EL (cell line): ENCODE measurements at places on chromosomes 6 and 20.

GRCh38 chr6:123380257-123380656 is 256.5 kb downstream of the TRDN start:
- no peak for DNase-seq

DNA sequence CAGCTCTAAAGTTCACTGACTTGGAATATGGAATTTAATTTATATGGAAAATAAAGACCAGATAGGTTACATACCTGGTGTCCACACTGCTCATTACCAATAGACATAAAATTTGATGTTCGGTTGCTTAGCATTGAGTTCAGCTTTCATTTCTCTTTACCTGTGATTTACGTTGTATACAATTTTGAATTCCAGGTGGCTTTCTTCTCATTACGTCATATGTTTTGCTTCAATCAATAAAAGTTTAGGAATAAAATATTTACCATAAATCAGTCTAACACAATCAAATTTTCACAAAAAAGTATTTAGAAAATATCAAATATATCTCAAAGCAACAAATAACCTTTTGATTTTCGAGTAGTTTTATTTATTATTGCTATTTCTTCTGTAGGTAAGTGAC is 40.8 kb downstream of the HDGFL1 start:
- no peak for DNase-seq

GRCh38 chr20:25364180-25364788 is 26.4 kb downstream of the ABHD12 start:
- no peak for DNase-seq

GRCh38 chr20:18287546-18287914 is 797 bp upstream of the ZNF133 start:
- no peak for DNase-seq

- DNase-seq = no peak
Measured at GRCh38 chr6:78614961-78615360, 252.4 kb upstream of the IRAK1BP1 start.

GRCh38 chr6:4268171-4268570 is 132.8 kb upstream of the ECI2 start:
- no peak for DNase-seq

- DNase-seq = no peak
Measured at GRCh38 chr6:44020664-44021425, 106.4 kb downstream of the MRPL14 start.

GRCh38 chr20:31833130-31833930 is 12.1 kb downstream of the FOXS1 start:
- peak; percentile 54 for DNase-seq

DNA sequence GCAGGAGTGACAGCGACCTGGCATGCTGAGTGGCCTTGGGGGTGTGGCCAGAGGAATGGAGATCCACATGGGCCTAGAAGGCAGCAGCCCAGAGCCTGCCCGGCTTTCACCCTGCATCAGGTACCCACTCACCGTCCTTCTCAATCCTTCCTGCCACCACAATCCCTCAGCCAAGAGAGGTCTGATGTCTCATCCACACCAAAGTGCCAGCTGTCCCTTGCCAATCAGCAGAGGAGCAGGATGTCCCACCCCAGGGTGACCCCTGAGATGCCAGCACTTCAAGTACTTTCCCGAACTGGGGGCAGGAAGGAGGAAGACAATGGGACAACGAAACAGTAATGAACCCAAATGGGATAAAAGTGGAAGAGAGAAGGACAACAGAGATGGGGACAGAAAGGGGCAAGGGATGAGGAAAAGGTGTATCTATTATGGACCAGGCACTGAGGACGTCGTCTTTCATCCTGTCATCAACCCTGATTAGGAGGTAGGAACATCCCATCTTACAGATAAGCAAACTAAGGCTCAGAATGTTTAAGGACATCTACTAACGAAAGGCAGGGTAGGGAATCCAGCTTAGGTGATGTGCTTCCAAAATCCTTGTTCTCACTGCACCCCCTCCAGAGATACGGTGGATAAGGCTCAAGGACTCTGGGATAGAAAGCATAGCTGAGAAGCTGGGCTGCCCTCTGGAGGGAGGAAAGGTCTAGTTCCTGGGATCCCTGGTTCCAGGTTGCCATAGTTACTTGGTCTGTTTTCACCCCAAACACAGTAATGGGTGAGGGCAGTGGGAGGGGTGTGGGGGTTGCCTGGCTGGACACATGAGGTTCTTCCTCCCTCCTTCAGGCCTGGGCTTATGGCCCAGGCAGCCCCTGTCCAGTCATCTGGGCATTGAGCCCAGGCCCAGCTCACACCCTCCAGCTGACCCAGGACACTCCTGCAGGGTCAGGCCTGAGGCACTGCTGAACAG is 4.5 kb upstream of the TNXB start:
- DNase-seq = peak; percentile 99

DNA sequence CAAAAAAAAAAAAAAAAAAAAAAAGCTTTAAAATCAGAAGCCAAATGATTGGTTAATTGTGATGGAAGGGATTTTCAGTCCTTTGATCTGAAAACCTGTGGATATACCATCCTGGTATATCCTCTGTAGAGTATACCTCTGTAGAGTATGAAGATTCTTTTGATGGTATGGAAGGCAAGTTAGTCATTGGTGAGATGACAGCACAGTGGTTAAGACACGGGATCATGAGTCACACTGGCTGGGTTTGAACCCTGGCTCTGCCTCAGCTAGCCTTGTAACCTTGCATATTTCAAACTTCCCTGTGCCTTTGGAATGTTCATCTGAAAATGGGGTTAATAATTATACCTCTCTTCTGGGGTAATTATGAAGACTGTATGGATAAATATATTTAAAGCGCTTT is 179.3 kb downstream of the CARMIL1 start:
- DNase-seq = peak; percentile 88

DNA sequence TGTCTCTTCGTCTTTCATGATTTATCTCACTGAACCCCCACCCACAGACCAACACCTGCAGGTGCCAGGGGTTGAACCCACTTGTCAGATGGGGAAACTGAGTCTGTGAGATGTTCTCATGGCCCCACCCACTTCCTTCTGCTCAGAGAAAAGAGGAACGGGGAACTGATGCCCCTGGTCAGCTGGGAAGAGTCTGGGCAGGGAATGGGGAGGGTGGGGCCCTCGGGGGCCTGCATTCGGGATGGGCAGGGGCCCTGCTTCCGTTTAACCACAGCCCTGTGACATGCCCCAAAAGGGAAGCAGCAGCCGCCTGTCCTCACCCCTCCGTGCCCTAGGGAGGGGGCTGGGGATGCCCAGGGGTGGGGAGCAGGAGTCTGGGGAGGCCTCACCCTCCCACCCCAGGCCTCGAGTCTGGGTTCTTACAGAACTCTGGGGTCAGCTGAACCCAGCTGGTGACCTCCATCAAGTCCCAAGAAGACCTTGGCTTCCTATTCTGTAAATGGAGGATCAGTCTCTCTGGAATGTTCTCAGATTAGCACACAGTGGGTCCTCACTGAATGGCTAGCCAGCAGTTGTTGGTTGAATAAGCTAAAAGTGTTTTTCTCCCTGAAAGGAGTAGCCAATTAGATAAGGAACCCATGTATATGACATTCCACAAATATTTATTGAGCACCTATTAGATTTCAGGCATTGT is 81.5 kb downstream of the CEBPB start:
- no peak for DNase-seq

GRCh38 chr6:15194453-15194852 is 51.4 kb upstream of the JARID2 start:
- no peak for DNase-seq

- DNase-seq = no peak
Measured at GRCh38 chr6:125962900-125963497, 6.4 kb downstream of the HINT3 start.

- no peak for DNase-seq
Measured at GRCh38 chr6:756224-756623, 63.3 kb upstream of the EXOC2 start.

GRCh38 chr6:135181333-135182070 is 394 bp downstream of the MYB start:
- peak; percentile 40 for DNase-seq

- no peak for DNase-seq
Measured at GRCh38 chr6:32216285-32216684, 7.6 kb downstream of the NOTCH4 start.

- DNase-seq = no peak
Measured at GRCh38 chr6:6283746-6284145, 36.7 kb downstream of the F13A1 start.

GRCh38 chr6:115717472-115717871 is 343.2 kb downstream of the FRK start:
- DNase-seq = no peak

- peak; percentile 57 for DNase-seq
Measured at GRCh38 chr20:17556837-17557674, 12.8 kb upstream of the DSTN start.

DNA sequence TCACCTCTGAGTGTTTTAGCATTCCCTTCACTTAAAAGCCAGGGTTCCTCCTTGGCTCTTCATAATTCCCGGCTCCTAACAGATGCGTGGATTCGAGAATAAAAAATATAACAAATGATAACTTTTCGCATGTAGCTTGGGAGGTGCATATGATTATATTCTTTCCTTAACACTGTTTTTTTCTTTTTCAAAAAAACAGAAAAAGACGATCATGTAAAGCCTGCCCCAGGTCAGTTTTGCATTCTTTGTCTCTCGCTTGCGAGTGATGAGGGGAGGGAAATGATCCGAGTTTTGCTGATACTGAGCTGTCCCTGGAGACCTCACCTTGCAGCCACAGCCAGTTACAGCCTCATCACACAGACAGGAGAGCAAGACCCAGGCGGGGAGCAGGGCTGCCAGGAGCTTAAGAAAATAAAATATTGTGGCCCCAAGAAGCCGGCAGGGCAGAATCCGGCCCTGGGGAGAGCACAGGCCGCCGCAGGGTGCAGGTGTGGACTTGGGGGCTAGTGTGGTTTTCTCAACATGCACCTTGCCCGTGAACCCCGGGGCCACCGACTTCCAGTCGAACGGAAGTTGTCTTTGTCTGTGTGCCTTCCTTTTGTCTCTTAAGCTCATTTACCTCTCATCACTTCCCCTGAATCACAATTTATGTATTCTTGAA is 301.8 kb downstream of the TAF4 start:
- no peak for DNase-seq

DNA sequence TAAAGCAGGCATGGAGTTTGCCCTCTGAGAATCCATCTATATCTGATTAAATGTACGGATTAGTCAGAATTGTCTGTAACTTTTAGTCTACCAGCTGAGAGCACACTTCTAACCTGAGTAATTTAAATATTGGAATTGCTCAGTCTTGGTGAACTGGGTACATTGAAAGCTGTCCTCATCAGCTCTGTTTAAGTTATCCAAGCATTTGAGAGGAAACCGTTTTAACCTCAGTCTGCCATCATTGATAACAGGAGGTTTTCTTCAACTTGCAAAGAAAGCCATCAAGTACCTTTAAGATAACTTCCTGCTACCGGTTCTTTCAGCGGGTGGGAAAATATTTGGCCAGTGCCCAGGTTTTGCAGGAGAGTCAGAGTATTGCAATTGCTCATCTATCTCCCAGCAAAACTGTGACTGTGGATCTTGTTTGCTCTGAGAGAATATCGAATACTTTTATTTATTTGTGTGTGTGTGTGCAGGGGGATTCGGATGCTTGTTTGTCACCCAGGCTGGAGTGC is 31.1 kb upstream of the F13A1 start:
- DNase-seq = no peak

DNA sequence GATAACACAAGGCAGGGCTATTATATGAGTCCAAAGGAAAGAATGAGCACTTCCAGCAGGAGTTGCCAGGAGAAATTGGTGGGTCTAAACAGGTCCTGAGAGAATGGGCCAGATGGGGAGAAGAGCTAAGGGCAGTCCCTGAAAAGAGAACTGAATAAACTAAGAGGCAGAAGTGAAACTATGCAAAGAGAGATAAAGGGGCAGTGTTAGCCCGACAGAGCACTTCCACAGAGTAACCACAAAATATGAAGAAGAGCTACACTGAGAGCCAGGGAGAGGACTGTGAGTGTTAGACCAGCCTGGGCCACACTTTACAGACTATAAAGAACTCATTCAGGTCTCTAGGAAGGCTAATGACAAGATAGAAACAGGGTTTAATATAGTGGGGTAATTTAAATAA is 43.8 kb downstream of the RALGAPA2 start:
- DNase-seq = no peak

GRCh38 chr20:1075616-1076015 is 42.8 kb upstream of the PSMF1 start:
- no peak for DNase-seq

GRCh38 chr6:142482974-142483373 is 181.2 kb downstream of the ADGRG6 start:
- no peak for DNase-seq

- DNase-seq = no peak
Measured at GRCh38 chr6:167410462-167410861, 85.6 kb downstream of the TTLL2 start.

- no peak for DNase-seq
Measured at GRCh38 chr20:33826270-33826897, 15.2 kb downstream of the CHMP4B start.
